Endodermal cell (in vitro differentiated cells): ENCODE measurements at places on chromosomes 13 and 19. TPM values are rescaled to one million over a fixed set of nuclear protein-coding genes. Genes with fewer than 3 reads are reported as not detected.

Gene SPACA4
- not detected in 3 replicates for total RNA-seq

Gene C19orf67
- total RNA-seq: 0.47 and 1.1 TPM in 2 replicates

Gene ETHE1
- total RNA-seq: 13.0 and 13.8 TPM in 2 replicates

Gene TMEM221
- total RNA-seq: 4.8 to 5.9 TPM (median 5.0 TPM) in 3 replicates

Gene SIPA1L3
- total RNA-seq: 38.3 and 48.2 TPM in 2 replicates

Gene TUBGCP3
- total RNA-seq: 28.2 and 34.7 TPM in 2 replicates

Gene OR10H1
- total RNA-seq: 0.05 and 0.09 TPM in 2 replicates

Gene PDX1
- total RNA-seq: not detected in 3 replicates

Gene LYPD5
- 0.11 TPM in 1 of 2 replicates, not detected in the other for total RNA-seq

Gene IL12RB1
- total RNA-seq: not detected in 3 replicates

Gene RFXAP
- 8.9 and 9.7 TPM in 2 replicates for total RNA-seq

Gene KCTD12
- 1.3 and 1.5 TPM in 2 replicates for total RNA-seq

Gene SPIB
- total RNA-seq: 2.0 and 2.6 TPM in 2 replicates

Gene TEX26
- not detected in 2 replicates for total RNA-seq

DNA sequence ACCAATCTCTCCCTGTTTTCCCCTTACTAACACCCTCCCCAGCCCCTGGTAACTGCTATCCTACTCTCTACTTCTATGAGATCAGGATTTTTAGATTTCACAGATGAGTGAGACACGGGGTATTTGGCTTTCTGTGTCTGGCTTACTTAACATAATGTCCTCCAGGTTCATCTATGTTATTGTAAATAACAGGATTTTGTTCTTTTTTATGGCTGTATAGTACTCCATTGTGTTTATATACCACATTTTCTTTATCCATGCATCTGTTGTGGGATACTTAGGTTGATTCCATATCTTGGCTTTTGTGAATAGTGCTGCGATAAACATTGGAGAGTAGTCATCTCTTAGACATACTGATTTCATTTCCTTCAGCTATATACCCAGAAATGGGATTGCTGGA is 28.5 kb upstream of the ATP11A start:
- no peaks in the 10 kb centered on the region for H3K27me3 ChIP-seq
- DNase-seq: no peak
- no peaks in the 10 kb centered on the region for H3K36me3 ChIP-seq
- H3K4me3 ChIP-seq: no peak overlapping the region
- no peak overlapping the region for H3K27ac ChIP-seq

- H3K27ac ChIP-seq: no peak overlapping the region
- H3K4me1 ChIP-seq: no peaks in the 10 kb centered on the region
- H3K27me3 ChIP-seq: no peaks in the 10 kb centered on the region
- peaks cover 18% of the 10 kb centered on the region for H3K36me3 ChIP-seq
- DNase-seq: peak; percentile 84
Observed at GRCh38 chr19:49809160-49809940, 3.7 kb downstream of the FUZ start.

- H3K4me3 ChIP-seq: no peak within 1 kb of the TSS
- no peak within 1 kb of the TSS for H3K27ac ChIP-seq
- no peaks in the 10 kb centered on the region for H3K4me1 ChIP-seq
- H3K27me3 ChIP-seq: no peaks in the 10 kb centered on the region
- DNase-seq: peak; percentile 89
Observed at GRCh38 chr19:40413291-40413845, at the start of gene PRX. Gene PRX (minus strand): TSS chr19:40413378. CDS start chr19:40407932, 5,446 bp downstream.

GRCh38 chr19:23957660-23958281 is 43.1 kb downstream of the ZNF726 start:
- no peak overlapping the region for H3K4me3 ChIP-seq
- H3K4me1 ChIP-seq: no peaks in the 10 kb centered on the region
- DNase-seq: no peak
- no peaks in the 10 kb centered on the region for H3K27me3 ChIP-seq

GRCh38 chr13:29763436-29764180 is 86.8 kb downstream of the UBL3 start:
- peaks cover 34% of the 10 kb centered on the region for H3K36me3 ChIP-seq
- H3K27me3 ChIP-seq: no peaks in the 10 kb centered on the region
- DNase-seq: no peak
- no peaks in the 10 kb centered on the region for H3K4me1 ChIP-seq
- no peak overlapping the region for H3K4me3 ChIP-seq
- H3K27ac ChIP-seq: no peak overlapping the region

DNA sequence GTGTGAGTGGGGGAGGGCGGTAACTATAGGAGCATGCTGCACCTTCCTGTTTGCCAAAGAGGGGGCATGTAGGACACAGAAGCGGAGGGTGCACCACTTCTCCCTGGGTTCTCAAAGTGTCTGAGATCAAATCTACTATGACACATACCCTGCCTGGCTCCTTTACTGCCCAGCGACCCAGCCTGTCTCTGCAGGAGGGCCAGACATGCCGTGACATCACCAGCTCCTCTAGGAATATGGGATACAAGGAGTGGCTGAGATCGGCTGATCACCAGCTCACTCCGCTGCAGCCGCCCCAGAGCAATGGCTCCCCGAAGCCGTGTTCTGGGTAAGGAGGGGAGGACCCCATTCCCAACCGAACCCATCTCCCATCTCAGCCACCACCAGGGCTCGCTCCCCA is 16.4 kb upstream of the IGFL1 start:
- H3K27me3 ChIP-seq: no peaks in the 10 kb centered on the region
- H3K27ac ChIP-seq: no peak overlapping the region
- DNase-seq: peak; percentile 59
- H3K4me1 ChIP-seq: peaks cover 7% of the 10 kb centered on the region
- no peak overlapping the region for H3K4me3 ChIP-seq

GRCh38 chr13:98097749-98098148 is 45.1 kb upstream of the FARP1 start:
- H3K27ac ChIP-seq: no peak overlapping the region
- no peak for DNase-seq
- no peaks in the 10 kb centered on the region for H3K36me3 ChIP-seq
- H3K4me1 ChIP-seq: no peaks in the 10 kb centered on the region
- no peak overlapping the region for H3K4me3 ChIP-seq

DNA sequence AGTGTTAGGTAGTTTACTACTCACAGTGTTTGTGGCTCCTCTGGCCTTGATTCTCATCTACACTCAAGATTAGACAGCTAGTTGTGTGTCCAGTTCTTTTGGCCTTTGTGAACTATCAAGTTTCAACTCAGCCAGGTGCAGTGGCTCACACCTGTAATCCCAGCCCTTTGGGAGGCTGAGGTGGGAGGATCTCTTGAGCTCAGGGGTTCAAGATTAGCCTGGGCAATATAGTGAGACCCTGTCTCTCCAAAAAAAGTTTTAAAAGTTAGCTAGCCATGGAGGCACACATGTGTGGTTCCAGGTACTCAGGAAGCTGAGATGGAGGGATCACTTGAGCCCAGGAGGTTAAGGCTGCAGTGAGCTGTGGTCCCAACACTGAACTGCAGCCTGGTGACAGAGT is 16.1 kb downstream of the ZNF226 start:
- no peak for DNase-seq
- H3K27me3 ChIP-seq: peaks cover 3% of the 10 kb centered on the region
- H3K4me3 ChIP-seq: no peak overlapping the region
- no peak overlapping the region for H3K27ac ChIP-seq
- no peaks in the 10 kb centered on the region for H3K4me1 ChIP-seq
- peaks cover 21% of the 10 kb centered on the region for H3K36me3 ChIP-seq

DNA sequence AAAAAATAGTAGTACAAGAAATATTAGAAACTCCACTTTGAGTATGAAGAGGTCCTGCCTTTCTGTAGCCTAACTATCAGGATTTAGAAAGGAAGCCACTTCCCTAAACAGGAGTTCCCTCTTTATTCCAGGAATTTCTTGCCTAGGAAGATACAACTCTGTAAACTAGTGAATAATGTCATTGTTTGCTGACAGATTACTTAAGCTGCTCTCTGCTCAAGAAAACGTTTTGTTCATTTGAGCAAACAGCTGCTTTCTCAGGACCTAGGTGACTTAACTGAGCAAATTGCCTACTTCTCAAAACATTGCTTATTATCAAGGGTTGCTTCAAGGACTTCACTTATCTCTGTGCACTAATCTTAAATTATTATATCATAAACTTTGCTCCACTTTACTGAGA is 1419.4 kb upstream of the SLC10A2 start:
- no peak for DNase-seq
- H3K4me1 ChIP-seq: no peaks in the 10 kb centered on the region
- H3K27ac ChIP-seq: no peak overlapping the region

DNA sequence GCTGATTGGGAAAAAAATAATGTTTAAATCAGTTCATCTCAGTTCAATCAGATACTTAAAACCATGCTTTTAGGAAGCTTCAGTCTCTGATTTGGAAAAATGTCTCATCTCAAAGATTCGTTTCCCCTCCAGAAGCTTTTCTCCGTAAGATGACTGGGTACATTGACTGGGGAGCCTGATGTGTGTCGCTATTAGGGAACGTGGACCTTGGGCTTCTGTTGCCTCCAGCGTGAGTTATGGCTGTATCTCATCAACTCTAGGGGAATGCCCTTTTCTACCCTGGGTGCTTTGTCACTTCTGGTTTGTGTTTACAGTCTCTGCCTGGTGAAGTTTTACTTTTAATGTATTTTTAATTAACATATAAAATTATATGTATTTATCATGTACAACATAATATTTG is 635.5 kb upstream of the GPC6 start:
- no peak overlapping the region for H3K27ac ChIP-seq
- DNase-seq: no peak
- no peaks in the 10 kb centered on the region for H3K4me1 ChIP-seq
- peaks cover 42% of the 10 kb centered on the region for H3K27me3 ChIP-seq
- no peak overlapping the region for H3K4me3 ChIP-seq

GRCh38 chr19:1069009-1069779 is 2.2 kb downstream of the ARHGAP45 start:
- H3K27ac ChIP-seq: no peak overlapping the region
- no peak for DNase-seq
- H3K36me3 ChIP-seq: no peaks in the 10 kb centered on the region
- H3K4me3 ChIP-seq: no peak overlapping the region
- peaks cover 78% of the 10 kb centered on the region for H3K27me3 ChIP-seq
- H3K4me1 ChIP-seq: peaks cover 5% of the 10 kb centered on the region

GRCh38 chr19:54653181-54653809 is 9.5 kb upstream of the LILRB4 start:
- no peak overlapping the region for H3K27ac ChIP-seq
- no peaks in the 10 kb centered on the region for H3K4me1 ChIP-seq
- no peaks in the 10 kb centered on the region for H3K27me3 ChIP-seq
- no peak overlapping the region for H3K4me3 ChIP-seq
- no peak for DNase-seq

GRCh38 chr13:113552786-113553434 is 31.6 kb upstream of the TFDP1 start:
- no peak overlapping the region for H3K4me3 ChIP-seq
- DNase-seq: peak; percentile 44
- no peaks in the 10 kb centered on the region for H3K4me1 ChIP-seq
- H3K27me3 ChIP-seq: no peaks in the 10 kb centered on the region

GRCh38 chr13:78176880-78177279 is 258.2 kb upstream of the EDNRB start:
- H3K27ac ChIP-seq: no peak overlapping the region
- no peaks in the 10 kb centered on the region for H3K4me1 ChIP-seq
- H3K36me3 ChIP-seq: no peaks in the 10 kb centered on the region
- DNase-seq: no peak

- H3K36me3 ChIP-seq: no peaks in the 10 kb centered on the region
- H3K27me3 ChIP-seq: peaks cover 48% of the 10 kb centered on the region
- DNase-seq: peak; percentile 93
- H3K4me3 ChIP-seq: no peak overlapping the region
- H3K27ac ChIP-seq: no peak overlapping the region
Observed at GRCh38 chr19:35963514-35963913, 27.3 kb downstream of the LRFN3 start.

- no peak overlapping the region for H3K27ac ChIP-seq
- H3K4me1 ChIP-seq: no peaks in the 10 kb centered on the region
- H3K36me3 ChIP-seq: no peaks in the 10 kb centered on the region
- no peak for DNase-seq
- no peaks in the 10 kb centered on the region for H3K27me3 ChIP-seq
Observed at GRCh38 chr13:95418946-95419345, 117.7 kb upstream of the ABCC4 start.

- no peak for DNase-seq
- no peak overlapping the region for H3K4me3 ChIP-seq
- H3K4me1 ChIP-seq: no peaks in the 10 kb centered on the region
- H3K36me3 ChIP-seq: no peaks in the 10 kb centered on the region
Observed at GRCh38 chr19:49418511-49418910, 4.7 kb downstream of the PTH2 start.

DNA sequence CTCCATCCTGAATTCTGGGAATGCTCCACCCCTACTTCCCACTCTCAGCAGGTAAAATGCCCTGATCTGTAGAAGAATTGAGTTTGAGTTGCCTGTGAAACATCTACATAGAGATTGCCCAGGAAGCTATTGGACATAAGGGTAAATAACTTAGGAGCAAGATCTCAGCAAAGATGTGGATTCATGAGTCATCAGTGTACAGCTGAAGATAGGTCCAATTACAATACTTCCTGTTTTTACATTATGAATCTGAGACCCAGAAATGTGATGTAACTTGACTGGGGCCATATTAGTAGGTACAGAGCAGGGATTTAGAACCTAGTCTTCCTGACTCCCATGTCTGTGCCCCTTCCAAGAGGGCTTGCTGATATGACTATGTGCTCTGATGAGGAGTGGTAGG is 79.4 kb upstream of the FNDC3A start:
- no peaks in the 10 kb centered on the region for H3K4me1 ChIP-seq
- H3K4me3 ChIP-seq: no peak overlapping the region
- H3K36me3 ChIP-seq: no peaks in the 10 kb centered on the region
- H3K27ac ChIP-seq: no peak overlapping the region
- DNase-seq: no peak

DNA sequence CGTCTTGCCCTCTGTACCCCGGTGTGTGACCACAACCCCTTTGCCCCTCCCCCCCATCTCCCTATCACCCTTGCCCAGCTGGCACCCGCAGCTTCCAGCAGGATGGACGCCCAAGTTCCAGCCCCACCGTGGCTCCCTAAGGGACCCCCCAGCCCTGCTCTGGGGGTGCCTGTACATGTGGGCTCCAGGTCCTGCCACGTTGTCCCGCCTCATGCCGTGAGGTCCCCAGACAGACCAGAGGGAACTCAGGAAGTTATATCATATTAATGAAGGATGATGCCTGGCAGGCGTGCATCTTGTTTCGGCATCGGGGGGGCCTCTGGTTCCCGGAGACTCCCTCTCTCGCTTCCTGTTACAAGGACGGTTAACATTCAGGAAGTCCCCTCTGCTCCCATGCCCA is 1.6 kb upstream of the PTGIR start:
- H3K4me3 ChIP-seq: no peak overlapping the region
- H3K36me3 ChIP-seq: no peaks in the 10 kb centered on the region
- no peaks in the 10 kb centered on the region for H3K27me3 ChIP-seq
- no peaks in the 10 kb centered on the region for H3K4me1 ChIP-seq
- no peak for DNase-seq
- H3K27ac ChIP-seq: no peak overlapping the region

- peak overlapping the region; percentile 13 for H3K4me3 ChIP-seq
- peaks cover 16% of the 10 kb centered on the region for H3K4me1 ChIP-seq
- H3K27ac ChIP-seq: peak overlapping the region; percentile 59
- peak; percentile 99 for DNase-seq
Observed at GRCh38 chr13:51148223-51148951, 37.3 kb upstream of the C13orf42 start.

DNA sequence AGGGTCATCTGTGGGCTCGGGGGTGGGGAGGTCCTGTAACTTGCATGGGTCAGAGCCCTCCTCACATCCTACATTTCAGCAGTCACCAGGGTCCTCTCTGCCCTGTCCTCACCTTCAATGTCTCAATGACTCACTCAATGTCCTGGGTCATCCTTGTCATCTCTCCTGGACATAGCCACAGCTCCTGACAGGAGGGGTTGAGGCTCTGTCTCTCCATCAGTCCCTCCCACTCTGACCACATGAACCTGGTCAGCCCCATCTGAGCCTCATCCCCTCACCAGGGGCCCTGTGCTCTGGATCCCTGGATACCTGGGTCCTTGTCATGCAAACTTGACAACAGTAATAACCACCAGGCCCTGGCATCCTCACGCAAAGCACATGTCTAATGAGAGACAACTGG is 13.4 kb downstream of the CEACAM21 start:
- no peak for DNase-seq
- H3K4me3 ChIP-seq: no peak overlapping the region
- no peaks in the 10 kb centered on the region for H3K27me3 ChIP-seq
- no peaks in the 10 kb centered on the region for H3K4me1 ChIP-seq
